ENCODE measurements at places on chromosomes 13 and 19.

DNA sequence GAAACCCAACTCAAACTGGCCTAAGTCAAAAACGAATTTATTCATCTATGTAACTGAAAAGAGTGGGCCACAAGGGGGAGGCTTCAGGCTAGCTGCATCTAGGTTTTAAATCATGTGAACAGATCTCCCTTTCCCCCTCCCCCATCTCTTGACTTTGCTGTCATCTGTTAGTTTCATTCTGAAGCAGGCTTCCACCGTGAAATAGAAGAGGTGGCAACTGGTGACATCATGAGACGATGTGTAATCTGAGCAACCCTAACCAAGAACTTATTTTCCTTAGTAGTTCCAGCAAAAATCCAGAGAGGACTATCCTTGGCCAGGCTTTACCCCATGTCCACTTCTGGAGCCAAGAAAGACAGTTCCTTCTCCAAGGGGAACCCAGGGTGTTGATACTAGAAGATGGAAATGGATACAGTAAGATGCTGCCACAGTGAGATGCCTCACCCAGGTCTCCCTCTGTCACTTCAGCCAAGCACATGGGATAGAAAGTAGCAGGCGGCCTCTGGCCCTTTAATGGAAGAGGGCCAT lies 9.4 kb downstream of the SAMD4B start:
- DNase-seq: no peak

GRCh38 chr19:1742989-1743696 lies 10.2 kb upstream of the ONECUT3 start:
- no peak for DNase-seq

DNA sequence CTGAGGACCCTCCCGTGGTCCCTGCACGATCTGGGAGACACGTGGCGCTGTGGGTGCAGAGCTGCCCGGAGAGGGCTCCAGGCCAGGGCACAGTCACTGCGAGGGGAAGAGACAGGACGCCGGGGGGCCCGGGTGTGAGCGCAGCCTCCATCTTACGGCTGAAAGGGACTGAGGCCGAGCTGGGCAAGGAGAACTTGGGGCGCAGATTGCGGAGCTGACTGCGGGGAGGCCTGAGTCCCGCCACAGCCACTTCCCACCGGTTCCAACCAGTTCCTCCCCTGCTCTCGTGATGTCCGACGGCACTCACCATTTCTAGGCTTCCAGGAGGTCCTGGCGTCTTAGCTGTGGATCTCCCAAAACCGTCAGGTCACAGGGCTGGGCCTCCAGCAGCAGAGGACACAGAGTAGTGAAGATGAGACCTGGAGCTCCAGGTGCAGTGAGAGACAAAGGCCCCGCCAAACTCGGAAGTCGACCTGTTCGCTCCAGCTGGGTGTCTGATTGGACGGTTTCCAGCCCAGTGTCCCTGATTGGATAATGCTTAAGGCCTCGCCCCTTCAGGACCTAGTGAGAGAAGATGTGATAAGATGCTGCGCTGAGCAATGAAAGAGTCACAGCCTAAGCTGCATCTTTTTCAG lies 4.8 kb upstream of the ZNF253 start:
- peak; percentile 51 for DNase-seq

DNA sequence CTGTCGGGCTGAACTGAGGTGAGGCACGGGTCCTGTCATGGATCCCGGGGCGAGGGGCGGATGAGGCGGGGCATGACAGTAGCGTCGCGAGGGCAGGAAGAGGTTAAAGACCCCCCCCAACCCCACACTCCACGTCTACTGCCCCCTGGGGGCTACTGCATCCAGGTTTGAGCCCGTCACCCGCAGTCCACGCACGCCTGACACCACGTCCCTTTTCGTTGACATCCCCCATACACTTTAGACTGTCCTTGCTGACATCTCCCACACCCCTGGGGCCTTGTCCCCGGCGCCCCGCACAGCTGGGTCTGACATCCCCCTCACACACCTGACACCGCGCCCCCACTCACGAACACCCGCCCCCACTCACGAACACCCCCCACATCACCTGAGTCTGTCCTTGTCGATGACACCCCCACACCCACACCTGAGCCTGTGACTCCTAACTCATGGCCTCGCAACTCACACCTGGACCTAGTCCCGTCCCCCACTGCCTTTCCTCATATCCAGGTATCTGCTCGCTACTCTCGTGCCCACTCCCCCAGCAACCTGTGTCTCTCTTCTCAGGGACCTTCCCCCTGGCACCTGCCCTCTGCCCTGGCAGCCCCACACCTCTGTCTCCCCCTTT lies 416 bp downstream of the SLC25A42 start:
- DNase-seq: no peak

GRCh38 chr19:16034180-16034579 lies 42.1 kb upstream of the TPM4 start:
- no peak for DNase-seq

DNA sequence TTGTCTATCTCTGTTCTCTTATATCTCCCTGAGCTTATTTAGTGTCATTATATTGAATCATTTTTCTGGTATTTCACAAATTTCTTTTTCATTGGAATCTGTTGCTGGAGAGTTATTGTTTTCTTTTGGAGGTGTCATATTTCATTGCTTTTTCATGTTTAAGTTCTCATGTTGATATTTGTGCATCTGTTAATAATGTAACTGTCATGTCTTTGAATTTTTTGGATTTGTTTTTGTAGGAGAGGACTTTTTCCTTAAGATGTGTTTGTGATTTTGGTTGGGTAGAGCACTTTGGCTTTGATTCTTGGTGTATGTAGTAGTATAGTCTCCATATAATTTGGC lies 64.0 kb downstream of the DNAJC3 start:
- DNase-seq: no peak

GRCh38 chr13:58566176-58566575 lies 934.6 kb downstream of the PCDH17 start:
- DNase-seq: no peak

DNA sequence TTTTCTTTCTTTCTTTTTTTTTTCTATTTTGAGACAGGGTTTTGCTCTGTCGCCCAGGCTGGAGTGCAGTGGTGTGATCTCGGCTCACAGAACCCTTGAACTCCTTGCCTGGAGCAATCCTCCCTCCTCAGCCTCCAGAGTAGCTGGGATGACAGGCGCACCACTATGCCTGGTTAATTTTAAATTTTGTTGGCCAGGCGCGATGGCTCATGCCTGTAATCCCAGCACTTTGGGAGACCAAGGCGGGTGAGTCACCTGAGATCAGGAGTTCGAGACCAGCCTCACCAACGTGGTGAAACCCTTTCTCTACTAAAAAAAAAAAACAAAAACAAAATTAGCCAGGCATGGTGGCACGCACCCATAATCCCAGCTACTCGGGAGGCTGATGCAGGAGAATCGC lies 8.7 kb upstream of the SBNO2 start:
- no peak for DNase-seq

- DNase-seq: no peak
These were observed 483.2 kb downstream of the DIAPH3 start for GRCh38 chr13:59680429-59681024.

GRCh38 chr13:111644750-111645149 lies 324.3 kb downstream of the TEX29 start:
- DNase-seq: no peak

GRCh38 chr13:78102121-78102677 lies 183.6 kb upstream of the EDNRB start:
- no peak for DNase-seq
